ENCODE measurements at places on chromosomes 7 and 10.

DNA sequence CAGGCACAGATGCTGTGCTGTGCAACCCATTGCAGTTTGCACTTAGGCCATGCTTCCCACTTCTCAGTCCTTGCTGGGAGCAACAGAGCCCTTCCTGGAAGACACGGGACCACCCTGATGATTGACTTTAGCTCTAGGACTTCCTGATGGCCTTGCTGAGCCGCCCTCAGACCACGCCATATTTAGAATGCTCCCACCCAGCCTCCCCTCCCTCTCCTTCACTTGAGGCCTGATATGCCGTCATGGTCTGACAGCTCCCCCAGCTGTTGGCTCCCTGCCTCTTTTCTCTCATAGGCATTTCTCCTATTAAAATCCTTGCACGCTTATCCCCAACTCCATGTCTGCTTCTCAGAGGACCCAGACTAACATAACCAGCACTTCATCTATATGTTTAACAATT is 29.4 kb upstream of the GATAD1 start:
- DNase-seq = no peak

DNA sequence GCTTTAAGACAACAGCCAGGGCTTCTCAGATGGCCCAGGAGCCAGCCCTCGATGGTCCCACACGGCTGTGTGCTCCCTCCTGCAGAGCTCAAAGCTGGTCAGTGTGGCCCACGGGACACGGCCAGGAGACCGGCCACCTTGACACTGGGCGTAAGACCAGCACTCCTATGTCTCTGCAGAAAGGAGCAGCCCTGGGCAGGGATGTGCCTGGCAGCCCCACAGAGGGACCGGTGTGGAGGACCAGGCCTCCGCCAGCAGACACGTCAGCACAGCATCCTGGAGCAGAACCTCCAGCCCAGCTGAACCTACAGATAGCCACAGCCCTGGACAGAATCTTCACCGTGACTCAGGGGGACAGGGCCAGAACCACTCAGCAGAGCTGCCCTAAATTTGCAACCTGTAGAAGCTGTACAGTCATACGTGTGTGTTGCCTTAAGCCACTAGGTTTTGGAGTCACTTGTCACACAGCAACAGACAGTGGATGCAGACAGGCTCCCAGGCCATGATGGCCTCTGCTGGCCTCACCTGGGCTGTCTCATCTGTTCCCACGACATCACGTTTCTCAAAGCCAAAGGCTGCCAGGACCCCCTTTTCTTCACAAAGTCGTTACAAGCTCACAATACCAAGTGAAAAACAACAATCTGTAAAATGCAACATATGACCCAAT is 132.4 kb downstream of the DIP2C start:
- DNase-seq = no peak

DNA sequence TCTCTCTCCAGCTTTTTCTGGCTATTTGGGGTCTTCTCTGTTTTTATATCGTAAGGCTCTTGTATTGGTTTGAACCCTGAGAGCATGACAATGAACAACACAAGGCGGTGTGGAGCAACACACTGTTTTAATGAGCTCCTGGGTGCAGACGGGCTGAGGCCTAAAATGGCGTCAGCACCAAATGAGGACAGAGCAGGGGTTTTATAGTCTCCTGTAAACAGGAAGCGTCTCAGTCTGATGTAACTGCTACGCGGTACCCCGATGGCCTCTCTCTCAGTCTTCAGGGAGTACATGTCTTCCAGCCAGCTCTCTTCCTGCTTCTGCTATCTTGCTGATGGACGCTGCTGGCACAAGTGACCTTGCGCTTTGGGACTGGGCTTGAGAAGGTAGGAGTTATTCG is 95.9 kb upstream of the CCDC71L start:
- no peak for DNase-seq

DNA sequence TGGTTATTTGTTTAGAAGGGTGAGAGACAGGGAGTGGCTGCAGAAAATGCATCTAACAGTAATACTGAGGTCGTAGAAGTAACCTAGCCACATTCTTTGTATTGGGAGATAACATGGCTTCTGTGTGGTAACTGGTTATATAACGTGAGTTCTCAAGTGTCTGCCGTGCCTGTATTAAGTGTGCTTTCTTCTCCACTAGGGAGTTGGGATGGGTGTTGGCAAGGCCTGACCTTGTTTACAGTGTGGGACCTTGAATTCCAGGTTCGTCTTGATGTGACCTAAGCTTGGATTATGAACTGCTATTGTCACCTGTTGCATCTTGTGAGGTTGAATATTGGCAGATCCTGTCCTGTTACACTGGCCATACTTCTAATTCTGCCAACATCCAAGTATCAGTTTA is 145.3 kb upstream of the NAMPT start:
- no peak for DNase-seq

- no peak for DNase-seq
Measured at GRCh38 chr7:50329775-50330174, 25.3 kb downstream of the IKZF1 start.

GRCh38 chr10:86888585-86889381 is 68.6 kb downstream of the MMRN2 start:
- DNase-seq = no peak

DNA sequence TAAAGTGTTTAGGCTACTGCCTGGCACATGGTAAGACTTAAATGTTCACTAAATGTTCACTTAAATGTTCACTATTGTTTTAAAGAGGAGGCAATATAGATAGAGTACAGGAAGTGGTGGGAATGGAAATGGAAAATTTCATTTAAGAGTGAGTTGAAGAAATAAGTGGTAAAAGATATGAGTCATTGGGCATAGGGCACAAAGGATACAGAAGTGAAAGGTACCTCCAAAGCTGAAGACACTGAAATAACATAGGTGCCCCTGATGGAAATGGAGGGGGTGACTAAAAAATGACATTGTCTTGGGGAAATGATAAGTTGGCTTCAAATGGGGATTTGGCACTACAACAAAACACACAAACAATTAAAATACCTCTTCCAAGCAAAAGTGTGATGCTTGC is 5.2 kb upstream of the FRA10AC1 start:
- DNase-seq = no peak

DNA sequence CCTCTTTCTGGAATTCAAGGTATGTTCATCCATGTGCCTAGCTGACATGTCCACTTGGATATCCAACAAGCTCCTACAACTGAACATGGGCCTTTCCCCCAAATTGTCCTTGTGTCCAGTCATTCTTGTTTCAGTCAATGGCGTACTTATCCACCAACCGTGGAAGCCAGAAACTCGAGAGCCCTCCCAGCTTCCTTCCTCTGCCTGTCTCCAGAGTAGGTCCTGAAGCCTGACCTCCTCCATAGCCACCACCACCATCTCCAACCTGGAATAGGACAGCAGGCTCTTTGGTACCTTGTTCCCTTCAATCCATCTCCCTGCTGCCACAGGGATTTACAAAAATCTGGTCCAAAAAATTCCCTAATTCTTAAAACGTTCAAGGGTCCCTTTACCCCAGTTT is 305.1 kb downstream of the RPS24 start:
- no peak for DNase-seq

DNA sequence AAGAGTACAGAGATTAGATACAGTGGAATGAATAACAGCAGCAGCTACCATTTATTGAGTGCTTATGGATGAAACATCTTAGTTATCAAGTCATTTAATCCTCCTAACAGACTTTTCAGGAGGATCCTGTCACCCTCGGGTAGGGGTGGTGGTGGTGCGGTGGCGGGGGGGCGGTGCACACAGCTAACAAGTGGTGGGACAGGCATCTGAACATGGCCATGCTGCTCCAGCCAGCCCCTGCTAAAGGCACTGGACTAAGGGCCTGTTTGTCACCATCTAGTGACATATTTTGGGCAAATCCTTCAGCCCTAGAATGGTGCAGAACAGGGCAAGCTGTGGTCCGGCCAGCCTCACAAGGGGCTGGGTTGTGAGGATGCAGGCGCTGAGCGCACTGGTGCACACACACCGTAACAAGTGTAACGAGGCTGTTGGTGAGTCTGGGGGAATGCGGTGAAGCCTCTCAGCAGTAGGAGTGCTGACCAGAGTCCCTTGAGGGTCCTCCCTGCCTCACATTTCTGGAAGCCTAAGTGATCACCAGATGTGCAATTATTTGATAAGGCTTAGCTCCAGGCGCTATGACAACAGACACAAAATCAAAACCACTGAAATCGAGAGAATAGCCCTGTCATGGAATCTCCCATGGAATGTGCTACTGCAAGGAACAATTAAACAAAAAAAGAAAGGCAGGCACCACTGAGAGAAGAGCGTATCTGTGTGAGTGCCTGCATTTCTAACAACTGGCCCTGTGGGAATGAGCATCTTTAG is 102.2 kb downstream of the RNF216 start:
- DNase-seq = no peak

GRCh38 chr10:121596689-121597503 is 1.3 kb downstream of the FGFR2 start:
- no peak for DNase-seq

- no peak for DNase-seq
Measured at GRCh38 chr7:36080843-36081242, 72.2 kb upstream of the EEPD1 start.

- DNase-seq = no peak
Measured at GRCh38 chr10:29039677-29040189, 249.1 kb upstream of the LYZL1 start.

DNA sequence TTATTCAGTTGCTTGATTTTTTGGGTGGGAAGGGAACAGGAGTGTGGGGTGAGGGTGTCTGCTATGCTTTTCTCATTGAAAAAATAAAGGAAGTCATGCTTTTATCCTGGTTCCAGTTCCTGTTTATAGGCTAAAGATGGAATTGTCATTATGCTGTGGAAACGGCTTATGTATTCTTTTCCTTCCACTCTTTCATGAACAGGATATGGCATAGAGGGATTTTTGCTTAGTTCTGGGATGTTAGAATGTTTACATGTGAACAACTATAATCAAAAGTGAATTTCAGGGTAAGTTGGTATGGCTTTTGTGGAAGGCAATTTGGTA is 35.9 kb upstream of the PTPN12 start:
- no peak for DNase-seq

- DNase-seq = no peak
Measured at GRCh38 chr7:76185187-76185896, 16.4 kb upstream of the SRRM3 start.

DNA sequence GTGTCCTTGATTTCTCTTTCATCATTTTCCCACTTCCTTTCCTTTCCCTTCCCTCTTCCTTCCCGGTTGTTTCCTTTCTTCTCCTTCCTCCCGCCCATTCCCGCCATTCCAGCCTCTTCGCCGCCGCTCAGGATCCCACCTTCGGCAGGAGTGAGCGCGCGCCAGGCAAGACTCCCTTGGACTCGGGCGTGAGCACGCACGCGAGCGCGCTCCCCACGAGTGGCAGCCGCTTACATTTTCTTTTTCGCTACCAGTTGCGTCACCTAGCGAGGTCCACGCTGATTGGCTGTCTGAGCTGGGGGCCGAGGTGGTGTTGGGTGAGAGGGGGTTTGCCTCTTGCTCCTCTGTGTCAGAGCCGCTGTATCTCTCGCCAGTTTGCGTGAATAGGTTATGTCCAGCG is 11.8 kb downstream of the ZAN start:
- no peak for DNase-seq

- DNase-seq = no peak
Measured at GRCh38 chr10:45091968-45092367, 91.2 kb downstream of the ZNF22 start.

DNA sequence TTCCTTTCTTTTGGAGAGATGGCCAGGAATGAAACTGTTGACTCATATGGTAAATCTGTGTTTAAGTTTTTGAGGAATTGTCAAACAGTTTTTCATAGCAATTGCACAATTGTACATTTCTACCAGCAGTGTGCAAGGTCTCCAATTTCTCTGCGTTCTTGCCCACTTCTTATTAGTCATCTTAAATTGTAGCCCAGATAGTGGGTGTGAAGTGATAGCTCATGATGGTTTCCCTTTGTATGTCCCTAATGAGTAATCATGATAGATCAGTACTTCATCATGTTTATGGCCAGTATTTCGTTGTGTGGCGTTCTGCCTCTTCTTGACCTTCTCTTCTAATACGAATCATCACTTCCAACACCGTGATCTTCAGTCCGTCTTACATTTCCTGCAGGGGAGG is 136.3 kb downstream of the DOCK1 start:
- DNase-seq = no peak

DNA sequence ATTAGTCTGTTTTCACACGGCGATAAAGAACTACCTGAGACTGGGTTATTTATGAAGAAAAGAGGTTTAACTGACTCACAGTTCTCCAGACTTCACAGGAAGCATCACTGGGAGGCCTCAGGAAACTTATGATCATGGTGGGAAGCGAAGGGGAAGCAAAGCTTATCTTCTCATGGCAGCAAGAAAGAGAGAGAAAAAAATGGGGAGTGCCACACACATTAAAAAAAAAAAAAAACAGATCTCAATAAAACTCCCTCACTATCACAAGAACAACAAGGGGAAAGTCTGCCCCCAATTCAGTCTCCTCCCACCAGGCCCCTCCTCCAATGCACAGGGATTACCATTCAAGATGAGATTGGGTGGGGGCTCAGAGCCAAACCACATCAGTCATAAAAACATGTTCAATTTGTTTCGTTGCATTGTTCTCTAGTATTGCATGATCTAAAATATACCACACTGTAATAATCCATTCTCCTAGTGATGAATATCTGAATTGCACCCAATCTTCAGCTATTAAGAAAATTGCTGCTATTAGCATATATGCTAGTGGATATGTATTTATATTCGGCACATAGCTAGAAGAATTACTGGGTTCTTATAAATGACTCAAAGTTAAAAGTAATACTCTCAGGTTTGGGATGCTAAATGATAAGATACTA is 328.9 kb upstream of the KCND2 start:
- no peak for DNase-seq

GRCh38 chr10:131946880-131947279 is 34.8 kb downstream of the BNIP3 start:
- DNase-seq = no peak

DNA sequence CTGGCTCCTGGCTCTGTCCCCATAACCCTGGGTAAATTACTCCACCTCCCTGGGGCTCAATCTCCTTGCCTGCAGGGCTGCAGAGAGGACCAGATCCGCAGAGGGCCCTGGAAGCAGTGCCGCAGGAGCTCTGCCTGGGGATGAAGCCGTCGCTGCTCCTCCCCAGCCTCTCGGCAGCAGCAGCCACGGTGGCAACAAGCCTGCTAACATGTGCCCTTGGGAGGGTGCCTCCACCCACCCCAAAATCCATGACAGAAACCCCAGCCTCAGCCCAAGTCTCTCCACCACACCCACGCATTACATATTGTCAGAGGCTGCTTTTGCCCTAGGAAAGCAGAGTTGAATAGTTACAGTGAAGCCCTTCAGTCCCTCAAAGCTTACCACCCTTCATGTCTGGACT is 486.4 kb upstream of the FOXK1 start:
- DNase-seq = no peak
